ENCODE measurements at places on chromosomes 7 and 10.

DNA sequence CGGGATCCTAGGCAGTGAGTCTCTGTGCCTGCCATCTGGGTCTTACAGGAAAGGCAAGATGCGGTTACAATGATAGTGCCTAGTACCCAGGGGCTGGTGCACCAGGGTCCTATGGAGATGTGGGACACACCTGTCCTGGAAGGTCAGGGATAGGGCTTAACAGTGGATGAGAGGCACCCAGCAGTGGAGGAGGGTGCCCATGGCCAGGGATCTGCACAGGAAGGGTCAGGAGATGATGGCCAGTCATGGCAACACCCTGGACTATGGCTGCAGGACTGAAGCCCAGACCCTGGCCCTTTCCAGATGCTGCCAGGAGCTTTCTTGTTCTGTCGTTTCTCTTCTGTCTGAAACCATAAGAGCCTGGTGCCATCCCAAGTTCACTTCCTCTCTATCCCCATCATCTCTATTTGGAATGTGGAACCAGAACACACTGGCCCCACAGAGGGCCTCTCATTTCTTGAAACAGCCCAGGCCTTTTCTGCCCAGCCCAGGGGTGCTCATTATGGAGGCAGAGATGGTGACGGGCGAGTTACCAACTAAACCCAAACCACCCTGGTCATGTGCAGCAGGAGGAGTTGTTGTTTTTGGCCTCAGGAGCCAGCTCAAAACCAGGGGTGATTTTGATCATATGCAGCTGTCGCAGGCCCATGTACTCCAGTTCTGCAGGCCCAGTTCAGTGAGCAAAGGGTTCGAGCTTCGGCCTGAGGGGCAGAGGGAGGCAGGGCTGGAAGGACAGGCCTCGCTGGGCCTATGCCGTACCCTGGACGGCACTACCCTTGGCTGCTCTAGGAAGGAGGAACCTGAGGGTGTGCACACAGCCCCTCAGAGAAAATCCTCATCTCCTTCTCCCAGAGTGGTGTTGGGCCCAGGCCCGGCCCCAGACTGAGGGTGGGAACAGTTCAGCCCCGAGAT, 52.6 kb upstream of the GDF10 start:
- DNase-seq = no peak

DNA sequence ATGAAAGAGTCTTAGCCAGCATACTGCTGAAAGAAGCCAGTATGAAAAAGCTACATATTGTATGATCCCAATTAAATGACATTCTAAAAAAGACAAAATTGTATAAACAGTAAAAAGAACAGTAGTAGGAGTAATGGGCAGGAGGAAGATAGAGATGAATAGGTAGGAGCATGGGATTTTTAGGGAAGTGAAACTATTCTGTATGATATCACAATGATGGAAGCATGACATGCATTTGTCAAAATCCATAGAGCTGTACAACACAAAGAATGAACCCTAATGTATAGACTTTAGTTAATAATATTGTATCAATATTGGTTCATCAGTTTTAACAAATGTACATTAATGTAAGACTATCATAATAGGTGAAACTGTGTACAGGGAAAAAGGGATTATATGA, 147.9 kb downstream of the IMMP2L start:
- DNase-seq = no peak

DNA sequence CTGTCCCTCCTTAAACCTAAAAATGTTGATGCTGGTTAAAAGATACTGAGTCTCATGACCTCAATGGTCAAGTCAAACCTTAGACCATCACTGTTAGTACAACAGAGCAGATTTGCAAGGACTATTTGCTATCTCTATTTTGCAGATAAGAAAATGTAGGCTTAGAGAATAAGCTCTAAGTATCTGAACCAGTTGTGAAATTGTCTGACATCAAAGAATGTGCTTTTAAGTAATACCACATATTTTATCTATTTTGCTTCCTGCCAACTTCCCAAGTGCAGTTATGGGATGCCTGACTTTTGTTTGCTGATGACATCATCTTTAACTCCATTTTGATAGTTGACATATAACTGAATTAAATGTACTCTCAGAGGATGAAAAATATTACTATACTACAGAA, 83.6 kb upstream of the TMEM106B start:
- DNase-seq = no peak

DNA sequence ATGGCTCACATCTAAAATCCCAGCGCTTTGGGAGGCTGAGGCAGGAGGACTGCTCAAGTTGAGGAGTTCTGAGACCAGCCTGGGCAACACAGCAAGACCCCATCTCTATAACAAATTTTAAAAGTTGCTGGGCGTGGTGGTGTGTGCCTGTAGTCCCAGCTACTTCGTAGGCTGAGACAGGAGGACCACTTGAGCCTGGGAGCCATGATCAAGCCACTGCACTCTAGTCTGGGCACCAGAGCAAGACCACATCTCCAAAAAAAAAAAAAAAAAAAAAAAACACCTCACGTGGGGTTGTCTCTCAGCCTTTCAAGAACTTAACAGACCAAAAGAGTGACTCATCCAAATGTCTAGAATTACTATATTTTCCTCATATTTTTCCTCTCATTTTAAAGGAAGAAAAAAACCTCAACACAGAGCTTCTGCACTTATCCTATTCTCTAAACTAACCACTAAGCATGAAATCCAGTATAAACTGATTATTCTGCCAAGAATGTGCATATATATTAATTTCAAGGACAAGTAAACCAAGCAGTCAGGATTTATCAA, 46.3 kb downstream of the CUL2 start:
- DNase-seq = no peak

- no peak for DNase-seq
Observed at GRCh38 chr7:151757274-151757673, 119.6 kb downstream of the PRKAG2 start.

- no peak for DNase-seq
Observed at GRCh38 chr7:71633551-71634008, 501.6 kb downstream of the GALNT17 start.

DNA sequence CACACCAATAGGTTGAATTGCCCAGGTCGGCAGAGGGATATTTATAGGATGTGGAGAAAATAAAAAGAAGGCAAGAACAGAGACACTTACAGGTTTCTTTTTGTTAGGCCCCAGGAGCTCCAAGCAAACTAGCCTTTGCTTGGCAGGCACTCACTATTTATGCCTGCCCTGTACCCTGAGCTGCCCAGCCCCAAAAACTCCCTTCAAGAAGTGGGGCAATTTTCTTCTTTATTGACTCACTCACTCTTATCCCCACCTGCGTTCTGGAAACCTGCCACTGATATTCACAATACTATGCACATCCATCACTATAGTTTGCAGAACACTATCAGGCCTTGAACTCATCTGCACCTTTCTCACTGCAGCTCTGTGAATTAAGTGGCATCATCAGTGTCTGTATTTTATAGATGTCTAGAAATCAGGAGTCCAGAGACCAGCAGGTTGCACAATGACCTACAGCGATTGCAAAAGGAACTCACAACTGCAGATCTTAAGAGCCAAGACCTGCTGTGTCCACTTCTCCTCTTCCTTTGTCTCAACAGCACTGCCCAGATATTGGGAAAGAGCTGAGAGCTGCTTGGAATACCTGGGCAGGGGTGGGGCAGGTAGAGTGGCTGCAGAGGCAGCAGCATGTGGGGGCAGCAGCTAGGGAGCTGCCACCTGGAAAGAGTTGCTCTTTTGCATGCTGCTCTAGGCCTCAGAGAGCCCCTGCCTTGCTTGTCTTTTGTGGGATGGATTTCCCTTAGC, at the start of gene SFTPD:
Gene SFTPD (minus strand): TSS at position 130 of the 747 bp plus-strand sequence. CDS start 2,446 bp downstream, outside the sequence.
- DNase-seq = no peak

GRCh38 chr7:46746695-46747687, 825.9 kb upstream of the IGFBP3 start:
- DNase-seq = no peak

DNA sequence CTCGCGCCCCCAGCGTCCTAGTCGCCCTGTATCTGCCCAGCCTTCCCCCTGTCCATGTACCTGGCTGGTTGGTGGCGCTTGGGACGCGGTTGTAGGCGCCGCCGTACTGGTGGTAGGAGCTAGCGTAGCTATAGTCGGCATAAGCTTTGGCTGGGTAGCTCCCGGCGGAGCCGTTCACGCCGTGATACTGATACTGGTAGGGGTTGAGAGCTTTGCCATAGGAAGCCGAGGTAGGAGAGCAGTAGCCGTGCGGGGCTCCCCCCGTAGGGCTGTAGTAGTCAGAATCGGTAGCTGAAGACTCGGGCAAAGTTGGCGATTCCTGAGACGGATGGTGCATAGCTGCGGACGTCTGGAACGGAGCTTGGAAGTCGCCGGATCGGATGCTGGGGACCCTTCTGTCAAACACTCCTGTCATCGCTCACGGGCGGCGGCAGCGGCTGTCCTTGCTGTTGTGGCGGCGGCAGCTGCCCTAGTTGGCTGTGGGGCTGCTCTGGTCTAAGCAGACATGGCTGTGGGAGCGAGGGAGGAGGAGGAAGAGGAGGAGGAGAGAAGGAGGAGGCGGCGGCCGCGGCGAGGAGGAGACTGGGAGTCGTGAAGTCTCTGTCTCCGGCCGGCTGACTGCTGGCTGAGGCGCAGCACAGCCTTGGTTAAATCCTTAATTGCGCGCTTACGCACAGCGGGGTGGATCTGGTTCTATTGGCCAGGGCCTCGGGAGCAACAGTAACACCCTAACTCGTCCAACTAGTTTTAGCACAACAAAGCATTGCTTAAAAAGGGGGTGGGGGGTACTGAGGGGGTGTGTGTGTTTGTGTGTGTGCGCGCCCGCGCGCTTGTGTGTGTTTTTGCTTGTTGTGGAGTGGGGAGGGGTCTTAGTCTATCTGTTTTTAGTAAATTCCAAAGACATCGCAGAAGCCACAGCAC, at the start of gene DLX5:
Gene DLX5 (minus strand): TSS at position 623 of the 921 bp plus-strand sequence. CDS start 208 bp downstream, at position 415.
- DNase-seq = peak; percentile 94

All from NCI-H1105 (cell line).